ENCODE measurements at places on chromosomes 2 and 18.

- DNase-seq, result no peak
These were observed 95.3 kb downstream of the SMC6 start for GRCh38 chr2:17658251-17658843.

GRCh38 chr2:216535454-216535995, 36.9 kb downstream of the RPL37A start:
- DNase-seq, result peak; percentile 80

- no peak for DNase-seq
These were observed 63.6 kb downstream of the TRAPPC12 start for GRCh38 chr2:3443083-3443482.

DNA sequence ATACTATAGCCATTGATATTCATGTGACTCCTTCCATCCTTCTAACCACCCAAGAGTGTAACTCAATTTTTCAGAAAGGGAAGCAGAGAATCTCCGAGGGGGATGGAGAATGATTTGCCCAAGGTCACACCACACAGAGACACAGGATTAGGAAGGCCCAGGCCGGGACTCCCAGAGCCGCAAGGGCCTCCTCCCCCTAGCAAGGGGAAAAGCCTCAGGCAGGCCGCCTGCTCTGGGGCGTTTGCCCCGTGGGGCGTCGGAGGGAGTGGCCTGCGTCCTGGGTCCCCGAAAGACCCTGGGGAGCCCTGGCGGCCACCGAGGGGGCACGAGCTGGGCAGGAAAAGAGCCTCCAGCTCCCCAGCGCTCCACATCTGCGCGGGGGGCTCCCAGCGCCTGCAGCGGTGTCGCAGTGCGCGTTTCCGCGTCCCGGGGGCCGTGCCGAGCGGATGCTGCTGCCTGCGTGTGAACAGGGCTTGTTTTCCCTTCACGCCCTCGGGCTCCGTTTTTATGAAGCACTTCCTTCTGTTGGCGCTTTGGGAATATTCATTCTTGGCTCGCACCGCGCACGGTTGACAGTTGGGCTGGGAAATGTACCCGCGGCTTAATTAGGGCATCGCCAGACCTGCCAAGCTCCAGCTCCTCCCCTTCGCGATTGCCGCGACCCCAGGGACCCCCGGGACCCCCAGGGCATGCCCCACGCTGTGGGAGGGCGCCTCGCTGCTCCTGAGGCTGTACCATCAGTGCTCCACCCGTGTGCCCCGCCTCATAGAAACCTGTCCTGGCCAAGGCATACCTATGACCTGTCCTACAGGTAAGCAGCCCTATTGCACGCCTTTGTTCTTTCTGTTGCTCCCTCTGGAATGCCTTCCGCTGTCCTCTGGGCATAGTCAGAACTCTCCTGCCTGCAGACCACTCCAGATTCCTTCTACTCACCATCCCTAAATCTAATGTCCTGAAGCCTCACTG, 158.9 kb upstream of the GLI2 start:
- DNase-seq, result no peak

DNA sequence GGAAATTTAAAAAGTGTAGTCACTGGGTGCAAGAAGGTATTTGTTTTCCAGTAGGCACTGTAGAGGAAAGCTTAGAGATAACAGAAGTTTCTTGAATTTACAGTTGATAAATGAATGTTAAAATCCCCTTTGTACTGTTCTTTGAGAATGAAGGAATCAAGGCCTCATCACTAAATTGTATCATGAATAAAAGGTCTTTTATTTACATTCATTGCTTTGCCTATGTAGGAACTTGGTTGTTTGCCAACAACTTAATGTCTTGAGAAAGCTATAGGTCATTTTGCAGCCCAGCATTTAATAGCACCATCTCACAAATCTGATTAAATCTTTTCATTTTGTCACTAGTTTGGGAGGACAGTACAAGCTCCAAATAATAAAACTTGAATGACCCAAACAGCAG, 213.9 kb upstream of the ITGA4 start:
- no peak for DNase-seq

Data from AG09319 (cell line).